ENCODE measurements at places on chromosomes 7 and 10.

DNA sequence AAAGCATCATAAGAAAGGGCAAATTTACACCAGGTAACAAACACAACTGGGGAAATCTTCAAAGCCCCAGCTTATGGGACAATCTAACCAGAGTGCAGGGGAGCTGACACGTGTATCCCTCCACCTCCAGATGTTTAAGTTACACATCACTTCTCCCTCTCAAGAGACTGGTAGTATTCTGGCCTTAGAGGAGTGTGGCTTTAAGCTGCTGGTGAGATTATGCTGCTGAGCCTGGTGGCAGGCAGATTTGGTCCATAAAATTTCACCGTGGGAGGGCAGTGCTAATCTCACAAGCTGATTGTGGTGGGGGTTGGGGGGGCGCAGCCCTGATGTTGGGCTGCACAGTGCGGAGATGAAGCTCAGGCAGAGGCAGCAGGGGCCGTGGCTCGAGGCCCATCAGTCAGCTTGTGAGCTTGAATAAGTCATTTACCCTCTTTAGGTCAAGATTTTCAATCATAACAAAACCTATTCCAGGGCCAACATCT is 431.0 kb upstream of the GALNT17 start:
- DNase-seq, result peak; percentile 43

DNA sequence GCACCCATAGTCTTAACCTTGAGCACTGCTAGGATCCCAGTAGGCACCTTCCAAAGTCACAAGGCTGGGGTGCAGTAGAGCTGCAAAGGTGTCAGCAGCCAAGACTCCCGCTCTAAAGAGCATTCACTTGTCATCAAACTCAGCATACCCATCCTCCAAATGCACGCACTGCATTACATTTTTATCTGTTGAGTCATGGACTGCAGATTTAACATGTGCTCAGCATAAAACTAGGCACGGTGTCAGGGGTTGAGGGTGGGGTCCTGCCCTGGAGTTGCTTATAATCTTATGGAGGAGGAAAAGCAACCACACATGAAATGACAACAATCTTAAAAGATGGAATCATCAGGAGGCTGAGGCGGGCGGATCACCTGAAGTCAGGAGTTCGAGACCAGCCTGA is 102.6 kb downstream of the PARP12 start:
- DNase-seq, result no peak

GRCh38 chr7:76343931-76344321 is 14.9 kb downstream of the YWHAG start:
- no peak for DNase-seq

DNA sequence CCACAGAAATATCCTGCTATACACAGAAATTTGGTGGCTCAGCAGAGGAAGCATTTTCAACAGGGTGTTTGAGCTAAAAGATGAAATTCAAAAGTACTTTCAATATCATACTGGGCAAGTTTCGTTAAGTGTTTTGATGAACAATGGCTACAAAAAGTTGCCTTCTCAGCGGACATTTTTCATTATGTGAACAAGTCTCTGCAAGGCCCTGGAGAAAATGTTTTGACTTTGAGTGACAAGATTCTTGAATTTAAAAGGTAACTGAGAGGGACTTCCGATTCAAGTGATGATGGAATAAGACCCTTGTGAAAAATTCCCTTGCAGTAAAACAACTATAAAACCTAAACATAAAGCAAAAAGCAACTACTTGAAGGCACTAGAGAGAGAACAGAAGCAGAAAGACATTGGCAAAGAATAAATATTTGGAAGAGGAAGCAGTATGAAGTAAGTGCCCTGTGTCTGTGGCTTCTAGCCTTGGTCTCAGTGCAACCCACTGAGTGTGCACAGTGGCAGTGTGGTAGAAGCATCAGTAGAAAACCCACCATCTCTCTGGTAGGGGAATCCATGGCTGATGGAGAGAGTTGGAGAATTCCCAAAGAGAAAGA is 62.5 kb upstream of the NAMPT start:
- no peak for DNase-seq

DNA sequence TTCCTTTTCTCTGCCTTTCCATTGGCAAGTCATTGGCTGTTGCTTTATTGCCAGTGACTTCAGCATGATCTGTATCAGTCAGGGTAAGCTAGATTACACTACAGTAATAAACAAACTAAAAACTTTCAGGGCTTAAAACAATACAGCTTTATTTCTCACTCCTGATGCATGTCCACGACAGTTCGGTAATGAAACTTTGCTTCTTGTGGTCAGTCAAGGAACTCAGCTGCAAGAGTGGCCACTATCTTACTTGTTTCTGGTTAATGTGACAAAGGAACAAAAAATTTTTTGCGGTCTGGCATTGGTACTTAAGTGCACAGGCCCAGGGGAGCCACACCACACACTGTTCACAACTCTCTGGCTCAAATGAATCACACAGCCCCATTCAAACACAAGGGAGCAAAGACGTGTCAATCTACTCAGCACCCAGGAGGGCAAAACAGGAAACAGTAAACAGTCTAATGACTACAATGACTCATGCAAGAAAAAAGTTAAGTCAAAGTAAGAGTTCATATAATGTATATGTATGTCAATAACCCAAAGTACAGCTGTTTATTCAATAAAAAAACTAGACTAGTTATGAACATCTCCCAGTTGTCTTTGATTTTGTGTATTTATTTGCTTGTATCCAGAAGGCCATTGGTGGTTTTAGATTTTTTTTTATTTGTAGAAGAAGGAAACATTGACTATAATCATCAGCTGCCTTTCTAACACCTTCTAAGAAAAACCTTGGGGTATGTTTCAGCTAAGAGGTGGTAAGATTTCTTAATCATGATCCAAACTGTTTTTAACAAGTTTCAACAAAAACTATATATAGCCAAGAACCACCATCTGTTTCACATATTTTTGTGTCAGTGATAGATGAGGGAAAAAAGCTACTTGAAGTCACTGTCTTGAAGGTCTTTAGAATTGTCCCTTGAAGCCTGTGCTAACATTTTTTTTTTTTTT is 134.4 kb upstream of the FAM3C start:
- DNase-seq, result peak; percentile 57

- no peak for DNase-seq
Observed at GRCh38 chr7:139718859-139719258, 58.9 kb downstream of the HIPK2 start.

GRCh38 chr7:6162650-6163366 is 109.6 kb downstream of the CYTH3 start:
- no peak for DNase-seq

Measured in ELF-1 (cell line).